Progenitor cell of endocrine pancreas (in vitro differentiated cells): ENCODE measurements at places on chromosomes 6 and 20. TPM values are rescaled to one million over a fixed set of nuclear protein-coding genes. Genes with fewer than 3 reads are reported as not detected.

DNA sequence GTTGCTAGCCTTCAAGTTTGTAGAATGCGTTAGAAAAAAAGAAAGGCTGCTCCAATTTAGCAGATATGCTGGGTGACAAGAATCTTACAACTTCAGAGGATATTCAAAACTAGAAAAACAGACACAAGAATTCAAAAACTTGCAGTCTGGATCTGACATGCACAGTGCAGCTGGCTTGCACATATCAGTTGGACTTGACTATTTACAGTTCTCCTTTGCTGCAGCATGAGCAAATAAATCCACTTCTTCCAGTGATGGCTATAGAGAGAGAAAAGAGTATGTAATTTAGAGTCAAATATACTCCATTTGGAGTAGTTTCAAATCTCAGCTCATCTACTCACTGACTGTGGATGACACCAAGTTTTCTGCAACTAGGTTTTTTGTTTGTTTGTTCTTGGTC, 247.0 kb downstream of the RIMS1 start:
- H3K36me3 ChIP-seq, result no peaks in the 10 kb centered on the region
- H3K27ac ChIP-seq, result no peak overlapping the region
- H3K27me3 ChIP-seq, result no peaks in the 10 kb centered on the region
- H3K4me1 ChIP-seq, result peaks cover 9% of the 10 kb centered on the region
- H3K4me3 ChIP-seq, result no peak overlapping the region

Gene CNKSR3
- total RNA-seq, result 17.3 and 20.3 TPM in 2 replicates

Gene HSPA12B
- total RNA-seq, result not detected in 2 replicates

- H3K4me3 ChIP-seq, result no peak overlapping the region
- no peak overlapping the region for H3K27ac ChIP-seq
- H3K27me3 ChIP-seq, result peaks cover 7% of the 10 kb centered on the region
- H3K36me3 ChIP-seq, result peaks cover 14% of the 10 kb centered on the region
- H3K4me1 ChIP-seq, result no peaks in the 10 kb centered on the region
Observed at GRCh38 chr6:3314176-3314575, 55.4 kb downstream of the PSMG4 start.

- H3K4me1 ChIP-seq, result no peaks in the 10 kb centered on the region
- H3K27ac ChIP-seq, result no peak overlapping the region
Observed at GRCh38 chr6:112787371-112787770, 440.2 kb downstream of the RFPL4B start.

Gene PLEKHG1
- 38.8 and 42.2 TPM in 2 replicates for total RNA-seq

Gene ENPP5
- 13.4 and 13.6 TPM in 2 replicates for total RNA-seq

GRCh38 chr20:62922451-62922921, 3.8 kb downstream of the DIDO1 start:
- peaks cover 55% of the 10 kb centered on the region for H3K4me1 ChIP-seq
- DNase-seq, result no peak
- no peaks in the 10 kb centered on the region for H3K27me3 ChIP-seq
- H3K36me3 ChIP-seq, result no peaks in the 10 kb centered on the region

DNA sequence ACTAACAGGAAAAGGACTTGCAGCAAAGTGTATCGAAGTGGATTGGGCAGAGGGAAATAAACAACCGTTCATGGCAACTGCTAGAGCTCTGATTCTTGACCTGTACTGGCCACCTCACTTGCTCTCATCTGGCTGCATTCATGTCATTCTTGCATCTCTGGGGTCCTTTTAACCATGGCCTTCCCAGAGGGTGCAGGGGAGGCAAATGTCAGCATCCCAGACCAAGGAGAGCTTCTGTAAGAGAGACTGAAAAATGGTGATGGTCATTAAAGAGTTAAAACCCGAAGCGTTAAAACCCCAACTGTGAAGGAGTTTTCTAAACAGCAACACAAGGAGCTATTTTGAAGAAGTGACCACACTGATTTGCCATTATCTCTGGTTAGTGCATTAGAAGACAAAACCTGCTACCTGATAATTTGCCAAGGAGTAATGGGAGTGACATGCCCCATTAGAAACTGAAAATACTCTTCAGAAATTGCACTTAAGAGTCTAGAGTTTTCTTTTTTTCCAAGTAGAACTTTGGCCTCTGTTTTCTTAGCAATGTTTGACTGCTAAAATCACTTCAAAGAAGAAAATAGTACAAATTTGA, 62.4 kb downstream of the APCDD1L start:
- H3K36me3 ChIP-seq, result peaks cover 12% of the 10 kb centered on the region
- DNase-seq, result no peak
- H3K4me3 ChIP-seq, result no peak overlapping the region
- H3K27me3 ChIP-seq, result no peaks in the 10 kb centered on the region
- H3K27ac ChIP-seq, result no peak overlapping the region

Gene ADAM33
- total RNA-seq, result 0.47 and 0.67 TPM in 2 replicates

GRCh38 chr6:47197682-47198640, 111.7 kb downstream of the TNFRSF21 start:
- H3K27me3 ChIP-seq, result peaks cover 3% of the 10 kb centered on the region
- H3K4me3 ChIP-seq, result no peak overlapping the region
- no peaks in the 10 kb centered on the region for H3K36me3 ChIP-seq

GRCh38 chr20:21395666-21396598, 1.4 kb downstream of the NKX2-4 start:
- no peaks in the 10 kb centered on the region for H3K36me3 ChIP-seq
- H3K4me3 ChIP-seq, result no peak overlapping the region
- peaks cover 4% of the 10 kb centered on the region for H3K4me1 ChIP-seq
- peaks cover 77% of the 10 kb centered on the region for H3K27me3 ChIP-seq
- DNase-seq, result no peak

Gene SERAC1
- 20.0 TPM in 2 replicates for total RNA-seq

GRCh38 chr20:62977613-62978560, 25.4 kb downstream of the SLC17A9 start:
- H3K27me3 ChIP-seq, result peaks cover 51% of the 10 kb centered on the region
- no peak for DNase-seq
- no peaks in the 10 kb centered on the region for H3K36me3 ChIP-seq
- H3K4me1 ChIP-seq, result no peaks in the 10 kb centered on the region

GRCh38 chr20:9256393-9256792, 187.5 kb downstream of the PLCB4 start:
- H3K4me3 ChIP-seq, result no peak overlapping the region
- DNase-seq, result no peak
- H3K27me3 ChIP-seq, result no peaks in the 10 kb centered on the region
- H3K4me1 ChIP-seq, result no peaks in the 10 kb centered on the region

Gene KCNK15
- total RNA-seq, result 0.22 and 0.27 TPM in 2 replicates

Gene FHL5
- total RNA-seq, result not detected in 2 replicates

- H3K4me1 ChIP-seq, result peaks cover 22% of the 10 kb centered on the region
- H3K4me3 ChIP-seq, result no peak overlapping the region
- peak; percentile 30 for DNase-seq
- H3K27me3 ChIP-seq, result no peaks in the 10 kb centered on the region
- no peaks in the 10 kb centered on the region for H3K36me3 ChIP-seq
- no peak overlapping the region for H3K27ac ChIP-seq
Observed at GRCh38 chr6:3455569-3456394, 1.1 kb downstream of the SLC22A23 start.

GRCh38 chr20:52402514-52402913, 210.9 kb upstream of the ZFP64 start:
- H3K27ac ChIP-seq, result no peak overlapping the region
- no peaks in the 10 kb centered on the region for H3K4me1 ChIP-seq
- H3K4me3 ChIP-seq, result no peak overlapping the region
- H3K36me3 ChIP-seq, result no peaks in the 10 kb centered on the region

GRCh38 chr6:291204-291696, 1.0 kb upstream of the DUSP22 start:
- no peaks in the 10 kb centered on the region for H3K36me3 ChIP-seq
- peaks cover 12% of the 10 kb centered on the region for H3K27me3 ChIP-seq

DNA sequence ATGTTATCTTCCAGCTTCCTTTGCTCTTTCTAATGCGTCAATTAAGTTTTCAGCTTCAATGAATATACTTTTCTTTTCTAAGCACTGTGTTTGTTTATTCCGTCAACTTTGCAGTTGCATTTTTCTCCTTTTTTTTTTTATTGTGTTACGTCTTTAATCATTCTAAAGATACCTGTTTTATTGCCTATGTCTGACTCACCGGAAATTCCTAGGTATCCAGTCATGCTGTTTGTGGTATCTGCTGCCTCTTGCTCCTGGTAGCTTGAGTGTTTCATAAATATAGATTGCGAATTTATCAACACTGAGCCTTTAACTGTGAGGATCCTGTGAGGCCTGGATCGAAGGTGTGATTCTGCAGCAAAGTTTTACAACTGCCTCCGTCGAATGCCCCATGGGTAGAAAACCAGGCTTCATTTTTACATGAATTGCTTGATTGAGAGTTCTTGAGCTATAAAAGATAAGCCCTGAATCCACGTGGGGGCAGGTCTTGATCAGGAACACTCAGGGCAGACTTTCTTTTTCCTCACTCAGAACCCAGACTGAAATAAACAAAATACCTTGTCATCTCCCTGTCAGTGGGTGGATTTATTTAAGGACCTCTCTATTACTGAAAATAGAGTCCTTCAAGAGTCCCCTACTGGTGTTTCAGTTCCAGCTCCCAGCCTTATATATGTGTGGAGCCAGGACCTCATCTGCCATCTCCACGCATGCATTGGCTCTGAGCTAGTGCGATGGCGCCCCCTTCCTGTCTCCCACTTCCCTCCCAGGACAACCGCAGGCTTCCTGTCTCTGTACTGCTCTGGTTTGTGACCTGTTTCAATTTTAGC, 60.1 kb upstream of the LRRC1 start:
- peaks cover 25% of the 10 kb centered on the region for H3K4me1 ChIP-seq
- H3K27me3 ChIP-seq, result no peaks in the 10 kb centered on the region
- H3K27ac ChIP-seq, result peak overlapping the region; percentile 63
- H3K4me3 ChIP-seq, result no peak overlapping the region

- no peak overlapping the region for H3K27ac ChIP-seq
- no peaks in the 10 kb centered on the region for H3K4me1 ChIP-seq
- no peak for DNase-seq
- no peaks in the 10 kb centered on the region for H3K27me3 ChIP-seq
Observed at GRCh38 chr6:143857651-143858050, 6.6 kb upstream of the ZC2HC1B start.

DNA sequence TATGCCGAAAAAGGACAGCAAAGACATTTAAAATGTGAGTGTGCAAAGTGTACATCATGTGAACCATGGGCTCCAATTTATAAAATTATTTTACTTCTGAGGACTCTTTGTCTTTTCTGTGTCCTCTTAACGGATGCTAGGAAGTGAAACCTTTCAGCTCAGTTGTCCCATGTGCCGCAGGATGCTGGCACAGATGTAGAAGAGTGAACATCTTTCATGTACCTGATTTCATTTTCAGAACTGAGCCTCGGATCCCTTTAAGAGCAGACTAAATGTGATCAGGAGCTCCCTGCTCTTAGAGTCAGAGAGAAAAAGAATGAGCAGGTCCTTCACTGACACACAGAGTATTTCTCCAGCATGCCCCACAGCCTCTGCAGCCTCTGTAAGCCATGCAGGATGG, 27.6 kb upstream of the FUCA2 start:
- no peak overlapping the region for H3K27ac ChIP-seq
- DNase-seq, result no peak
- peaks cover 51% of the 10 kb centered on the region for H3K4me1 ChIP-seq

DNA sequence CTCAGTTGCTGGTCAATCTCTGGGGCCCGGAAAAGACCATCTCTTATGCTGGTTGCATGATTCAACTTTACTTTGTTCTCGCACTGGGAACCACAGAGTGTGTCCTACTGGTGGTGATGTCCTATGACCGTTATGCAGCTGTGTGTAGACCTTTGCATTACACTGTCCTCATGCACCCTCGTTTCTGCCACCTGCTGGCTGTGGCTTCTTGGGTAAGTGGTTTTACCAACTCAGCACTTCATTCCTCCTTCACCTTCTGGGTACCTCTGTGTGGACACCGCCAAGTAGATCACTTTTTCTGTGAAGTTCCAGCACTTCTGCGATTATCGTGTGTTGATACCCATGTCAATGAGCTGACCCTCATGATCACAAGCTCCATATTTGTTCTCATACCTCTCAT, 4.3 kb downstream of the OR2J3 start:
- H3K4me3 ChIP-seq, result no peak overlapping the region
- H3K36me3 ChIP-seq, result no peaks in the 10 kb centered on the region
- no peak overlapping the region for H3K27ac ChIP-seq
- H3K4me1 ChIP-seq, result peaks cover 9% of the 10 kb centered on the region
- peaks cover 11% of the 10 kb centered on the region for H3K27me3 ChIP-seq

Gene NEDD9
- 13.6 and 14.1 TPM in 2 replicates for total RNA-seq

- H3K27me3 ChIP-seq, result no peaks in the 10 kb centered on the region
- no peak overlapping the region for H3K27ac ChIP-seq
- no peak for DNase-seq
- H3K4me1 ChIP-seq, result no peaks in the 10 kb centered on the region
- peaks cover 3% of the 10 kb centered on the region for H3K36me3 ChIP-seq
Observed at GRCh38 chr20:16351415-16351814, 221.8 kb downstream of the KIF16B start.

DNA sequence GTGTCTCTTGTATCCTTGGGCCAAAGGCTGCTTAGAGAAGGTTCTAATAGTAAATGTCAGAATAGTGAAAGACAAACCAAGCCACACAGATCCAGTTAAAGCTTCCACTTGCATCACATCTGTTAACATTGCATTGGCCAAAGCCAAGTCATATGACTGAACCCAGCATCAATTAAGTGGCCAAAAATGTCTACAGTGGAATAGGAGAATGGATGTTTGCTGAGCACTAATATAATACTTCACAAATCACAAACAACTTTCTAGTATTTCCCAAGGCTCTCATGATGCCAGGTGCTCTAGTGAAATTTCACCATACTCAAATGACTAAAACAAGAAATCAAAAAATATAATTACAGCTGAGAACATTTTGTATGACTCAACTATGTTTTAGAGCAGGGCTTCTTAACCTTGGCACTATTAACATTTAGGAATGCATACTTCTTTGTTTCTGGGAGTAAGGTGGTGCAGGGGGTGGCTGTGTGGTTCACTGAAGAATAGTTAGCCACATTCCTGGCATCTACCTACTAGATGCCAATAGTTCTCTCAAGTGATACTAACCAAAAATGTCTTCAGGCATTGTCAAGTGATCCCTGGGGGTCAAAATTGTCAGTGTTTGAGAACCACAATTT, 148.0 kb upstream of the SPTLC3 start:
- DNase-seq, result no peak
- no peak overlapping the region for H3K27ac ChIP-seq
- no peaks in the 10 kb centered on the region for H3K27me3 ChIP-seq
- no peak overlapping the region for H3K4me3 ChIP-seq
- no peaks in the 10 kb centered on the region for H3K36me3 ChIP-seq
- H3K4me1 ChIP-seq, result no peaks in the 10 kb centered on the region

- no peaks in the 10 kb centered on the region for H3K27me3 ChIP-seq
- no peak for DNase-seq
- no peak overlapping the region for H3K4me3 ChIP-seq
- peaks cover 19% of the 10 kb centered on the region for H3K36me3 ChIP-seq
- no peaks in the 10 kb centered on the region for H3K4me1 ChIP-seq
Observed at GRCh38 chr20:3318226-3318884, 79.4 kb upstream of the SLC4A11 start.

GRCh38 chr6:136435101-136435500, 115.1 kb downstream of the MAP7 start:
- no peak overlapping the region for H3K27ac ChIP-seq
- no peak overlapping the region for H3K4me3 ChIP-seq
- no peaks in the 10 kb centered on the region for H3K27me3 ChIP-seq
- H3K4me1 ChIP-seq, result peaks cover 50% of the 10 kb centered on the region
